GM12892 (cell line): ENCODE measurements at places on chromosomes 16 and 17.

DNA sequence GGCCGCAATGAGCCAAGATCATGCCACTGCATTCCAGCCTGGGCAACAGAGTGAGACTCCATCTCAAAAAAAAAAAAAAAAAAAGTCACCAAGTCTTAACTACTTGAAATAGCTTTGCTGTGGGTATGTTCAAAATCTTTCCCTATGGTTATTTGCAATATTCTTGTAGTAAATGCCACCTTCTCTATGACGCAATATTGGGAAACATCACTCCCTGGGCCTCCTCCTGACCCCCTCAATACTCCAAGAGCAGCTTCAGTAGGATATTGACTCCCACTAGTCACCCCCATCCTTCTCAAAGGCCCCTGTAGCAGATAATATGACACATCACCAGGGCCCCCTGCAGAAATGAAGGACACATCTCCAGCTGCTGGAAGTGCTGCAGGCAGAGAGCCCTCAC lies 137.8 kb downstream of the AIPL1 start:
- no peak for DNase-seq

DNA sequence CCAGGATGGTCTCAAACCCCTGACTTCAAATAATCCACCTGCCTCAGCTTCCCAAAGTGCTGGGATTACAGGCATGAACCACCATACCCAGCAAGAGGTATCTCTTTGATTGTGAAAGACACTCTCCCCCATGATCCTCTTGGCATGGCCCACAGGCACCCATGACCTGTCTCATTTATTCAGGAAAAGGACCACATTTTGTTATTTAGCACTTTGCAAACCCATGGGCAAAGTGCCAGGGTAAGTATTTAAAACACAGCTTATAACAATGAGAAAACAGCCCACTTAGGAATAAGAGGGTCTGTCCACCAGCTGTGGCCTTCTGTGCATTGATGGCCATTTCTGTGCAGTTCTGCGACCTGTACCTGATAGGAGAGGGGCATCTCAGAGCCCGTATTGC lies 12.8 kb upstream of the AKTIP start:
- DNase-seq: no peak

- no peak for DNase-seq
Observed at GRCh38 chr17:70171159-70171558, 1.8 kb downstream of the KCNJ2 start.

DNA sequence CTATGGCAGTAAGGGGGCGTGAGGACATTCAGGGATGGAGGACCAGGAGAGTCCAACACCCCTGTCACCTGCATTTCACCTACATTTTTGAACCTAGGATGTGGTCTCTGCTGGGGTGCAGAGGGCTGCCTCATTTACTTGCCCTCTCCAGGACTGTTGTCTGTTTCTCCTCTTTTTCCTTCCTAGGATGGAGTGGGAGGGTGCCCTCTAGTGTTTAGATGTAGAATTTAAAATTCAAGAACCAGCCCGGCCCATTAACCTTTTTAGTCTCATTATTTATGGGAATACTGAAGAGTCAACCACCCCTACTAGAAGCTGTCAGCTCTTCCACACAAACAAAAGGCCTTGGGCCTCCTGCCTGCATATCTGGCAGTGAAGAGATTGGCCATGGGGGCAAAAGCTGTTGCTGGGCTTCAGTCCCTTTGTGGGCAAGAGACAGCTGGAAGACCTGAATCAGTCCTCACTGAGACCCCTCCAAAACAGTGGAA lies 2.5 kb upstream of the STARD3 start:
- no peak for DNase-seq

DNA sequence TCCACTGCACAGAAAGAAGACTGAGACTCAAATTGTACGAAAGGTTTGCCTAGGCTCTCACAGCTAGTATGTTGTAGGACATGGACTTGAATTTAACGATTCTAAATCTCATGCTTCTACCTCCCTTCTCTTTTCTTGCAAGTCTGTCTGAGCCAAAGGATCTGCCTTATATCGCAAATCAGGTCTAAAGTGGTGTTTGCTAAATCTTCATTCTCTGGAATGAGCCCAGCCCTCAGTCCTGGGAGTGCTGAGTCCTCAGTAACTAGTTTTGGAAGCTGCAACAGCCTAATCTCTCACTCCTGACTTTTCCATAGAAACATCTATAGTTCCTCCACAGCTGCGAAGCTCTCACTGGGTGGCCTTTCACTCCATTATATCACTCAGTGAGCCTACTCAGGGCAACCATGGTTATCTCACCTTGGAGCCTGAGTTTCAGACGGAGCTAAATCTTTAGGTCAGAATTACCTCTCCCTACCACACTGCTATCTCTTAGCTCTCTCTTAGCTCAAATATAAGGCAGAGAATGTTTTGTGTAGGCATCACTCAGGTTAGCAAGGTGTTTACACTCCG lies 575.5 kb upstream of the C16orf82 start:
- DNase-seq: no peak

DNA sequence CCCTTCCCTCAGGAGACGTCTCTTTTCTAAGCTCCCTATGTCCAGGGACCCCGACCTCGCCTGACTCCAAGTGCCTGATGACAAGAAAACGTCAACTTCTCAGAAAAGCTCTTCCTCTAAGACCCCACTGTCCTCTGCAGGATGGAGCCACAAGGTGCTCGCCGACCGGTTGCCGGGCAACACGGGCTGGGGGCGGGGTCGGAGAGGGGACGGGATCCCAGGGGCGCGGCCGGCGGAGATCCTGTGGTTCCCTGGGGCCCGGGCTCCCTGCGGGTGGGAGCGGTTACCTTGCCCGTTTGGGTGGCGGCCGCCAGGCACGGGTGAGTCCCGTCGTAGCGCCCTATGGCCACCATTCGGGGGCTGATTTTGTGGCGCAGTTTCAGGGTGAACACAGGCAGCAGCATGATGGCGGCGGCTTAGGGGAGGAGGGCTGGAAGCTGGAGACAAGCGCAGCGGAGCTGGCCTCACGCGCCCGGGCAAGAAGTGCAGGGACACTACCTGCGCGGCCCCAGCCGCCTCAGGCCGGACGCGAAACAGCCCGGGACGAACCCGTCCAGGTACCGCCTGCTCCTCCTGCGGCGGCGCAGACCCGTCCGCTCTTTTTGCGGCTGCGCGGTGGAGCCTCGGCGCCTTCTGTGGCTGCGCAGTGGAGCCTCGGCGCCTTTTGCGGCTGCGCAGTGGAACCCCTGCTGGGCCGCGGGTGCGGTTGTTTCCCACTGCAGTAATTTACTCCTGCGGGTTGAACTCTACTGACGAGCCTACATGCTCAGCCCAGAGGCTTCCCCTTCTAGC lies at the start of gene BBS2:
Gene BBS2 (minus strand): TSS at position 566 of the 792 bp plus-strand sequence. CDS start 162 bp downstream, at position 404.
- DNase-seq: peak; percentile 86

GRCh38 chr17:15364615-15365014 lies 23.2 kb upstream of the TEKT3 start:
- DNase-seq: no peak

GRCh38 chr17:9330611-9331271 lies 244.9 kb downstream of the STX8 start:
- no peak for DNase-seq

DNA sequence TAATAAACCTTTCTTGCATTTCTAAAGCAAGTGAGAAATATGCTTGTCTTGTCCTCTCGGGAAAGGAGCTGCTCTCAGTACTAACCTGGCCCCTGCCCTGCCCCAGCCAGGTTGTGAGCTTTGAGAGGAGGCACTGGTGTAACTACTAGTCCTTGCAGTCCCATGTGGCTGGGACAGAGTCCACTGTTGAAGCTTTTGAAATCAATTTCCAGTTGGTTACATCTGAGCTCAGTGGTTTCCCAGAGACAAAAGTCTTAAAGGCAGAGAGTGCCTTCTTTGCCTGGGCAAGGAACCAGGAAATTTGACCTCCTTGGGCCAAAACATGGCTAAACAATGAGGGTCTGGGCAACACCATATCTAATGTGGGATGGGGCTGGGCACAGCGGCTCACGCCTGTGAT lies 48.7 kb downstream of the GSG1L start:
- no peak for DNase-seq

DNA sequence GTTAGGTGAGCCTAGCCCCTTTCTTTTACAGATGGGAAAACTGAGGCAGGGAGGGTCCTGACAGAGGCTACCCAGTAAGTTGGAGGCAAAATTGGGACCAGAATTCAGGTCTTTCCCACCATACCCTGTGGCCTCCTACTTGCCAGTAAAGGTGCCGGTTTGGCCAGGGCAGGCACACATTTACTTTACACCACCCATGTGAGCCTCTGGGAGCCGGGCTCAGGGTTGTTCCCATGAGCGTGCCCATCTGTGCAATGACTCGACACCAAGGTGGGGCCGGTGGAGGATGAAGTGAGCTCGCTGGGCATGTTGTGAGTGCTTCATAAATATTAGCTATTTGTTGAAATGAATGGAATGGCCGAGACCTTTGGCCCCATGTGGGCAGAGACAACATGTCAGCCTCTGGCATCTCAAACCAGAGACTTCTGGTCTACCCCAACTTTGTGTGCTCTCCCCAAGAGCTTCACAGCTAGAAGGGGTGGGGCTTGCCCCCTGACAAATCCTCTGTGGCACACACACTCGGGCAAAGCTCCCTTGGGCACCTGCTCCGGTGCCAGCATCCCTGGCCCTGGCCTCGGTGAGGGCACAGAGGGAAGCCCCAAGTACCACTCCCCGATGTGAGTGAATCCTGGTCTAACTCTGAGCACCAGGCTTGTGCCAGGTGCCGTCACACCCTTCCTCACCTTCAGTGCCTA lies 60.1 kb downstream of the SRCIN1 start:
- no peak for DNase-seq

GRCh38 chr17:43952351-43952723 lies 1.4 kb downstream of the PYY start:
- no peak for DNase-seq

GRCh38 chr17:77382966-77383612 lies 242.3 kb downstream of the SEC14L1 start:
- DNase-seq: no peak

DNA sequence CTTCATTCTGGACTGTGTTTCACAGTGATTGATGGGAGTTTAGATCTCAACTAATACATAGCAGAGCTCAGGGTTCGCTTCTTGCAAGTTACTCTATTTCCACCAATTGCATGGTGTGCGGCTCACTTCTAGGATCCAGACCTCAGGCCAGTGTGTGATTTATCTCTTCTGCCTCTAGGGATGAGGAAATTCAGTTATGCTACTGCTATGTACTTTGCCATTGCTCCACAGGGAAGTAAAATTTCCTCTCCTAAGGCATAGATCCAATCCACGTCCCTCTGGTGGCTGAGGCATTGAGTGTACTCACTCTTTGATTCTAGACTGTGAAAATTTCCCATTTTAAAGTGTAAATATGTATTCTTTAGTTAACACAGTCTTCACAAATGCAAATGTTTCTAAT lies 214.1 kb downstream of the HS3ST3B1 start:
- DNase-seq: no peak

- DNase-seq: no peak
Observed at GRCh38 chr16:12016291-12016947, 39.9 kb downstream of the SNX29 start.

DNA sequence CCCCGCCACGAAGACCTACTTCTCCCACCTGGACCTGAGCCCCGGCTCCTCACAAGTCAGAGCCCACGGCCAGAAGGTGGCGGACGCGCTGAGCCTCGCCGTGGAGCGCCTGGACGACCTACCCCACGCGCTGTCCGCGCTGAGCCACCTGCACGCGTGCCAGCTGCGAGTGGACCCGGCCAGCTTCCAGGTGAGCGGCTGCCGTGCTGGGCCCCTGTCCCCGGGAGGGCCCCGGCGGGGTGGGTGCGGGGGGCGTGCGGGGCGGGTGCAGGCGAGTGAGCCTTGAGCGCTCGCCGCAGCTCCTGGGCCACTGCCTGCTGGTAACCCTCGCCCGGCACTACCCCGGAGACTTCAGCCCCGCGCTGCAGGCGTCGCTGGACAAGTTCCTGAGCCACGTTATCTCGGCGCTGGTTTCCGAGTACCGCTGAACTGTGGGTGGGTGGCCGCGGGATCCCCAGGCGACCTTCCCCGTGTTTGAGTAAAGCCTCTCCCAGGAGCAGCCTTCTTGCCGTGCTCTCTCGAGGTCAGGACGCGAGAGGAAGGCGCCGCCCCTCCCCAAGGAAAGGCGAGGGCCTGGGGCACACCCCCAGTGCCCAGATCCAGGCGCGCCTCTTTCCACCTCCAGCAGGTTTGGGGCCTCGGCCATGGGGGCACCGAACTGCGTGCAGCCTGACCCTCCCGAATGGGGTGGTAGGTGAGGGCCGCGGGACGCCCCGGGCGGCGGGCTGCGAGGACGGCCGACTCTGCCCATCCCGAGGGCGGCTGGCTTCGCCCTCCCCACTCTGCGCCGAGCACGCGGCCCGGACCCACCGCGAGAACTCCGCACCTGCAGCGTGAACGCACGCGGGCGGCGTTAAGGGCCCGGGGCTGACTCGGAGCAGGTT lies 664 bp downstream of the HBQ1 start:
- peak; percentile 94 for DNase-seq

DNA sequence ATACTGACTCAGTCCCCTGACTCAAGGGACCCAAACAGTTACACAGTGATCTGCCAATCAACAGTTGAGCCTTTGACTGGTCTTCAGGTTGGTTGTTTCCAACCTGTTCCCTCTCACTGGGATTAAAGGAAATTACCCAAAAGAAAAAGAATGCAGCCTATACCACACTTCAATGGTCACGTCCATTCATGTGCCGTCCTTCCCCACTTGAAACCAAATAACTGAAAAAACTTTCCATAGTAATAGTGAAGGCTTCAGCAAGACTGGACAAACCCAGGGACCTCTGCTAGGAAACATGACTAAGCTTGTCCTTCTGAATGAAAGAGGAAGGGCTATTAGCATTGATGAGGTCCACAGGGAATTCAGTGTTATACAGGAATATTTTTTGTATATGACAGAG lies 30.6 kb downstream of the MRPS23 start:
- no peak for DNase-seq

DNA sequence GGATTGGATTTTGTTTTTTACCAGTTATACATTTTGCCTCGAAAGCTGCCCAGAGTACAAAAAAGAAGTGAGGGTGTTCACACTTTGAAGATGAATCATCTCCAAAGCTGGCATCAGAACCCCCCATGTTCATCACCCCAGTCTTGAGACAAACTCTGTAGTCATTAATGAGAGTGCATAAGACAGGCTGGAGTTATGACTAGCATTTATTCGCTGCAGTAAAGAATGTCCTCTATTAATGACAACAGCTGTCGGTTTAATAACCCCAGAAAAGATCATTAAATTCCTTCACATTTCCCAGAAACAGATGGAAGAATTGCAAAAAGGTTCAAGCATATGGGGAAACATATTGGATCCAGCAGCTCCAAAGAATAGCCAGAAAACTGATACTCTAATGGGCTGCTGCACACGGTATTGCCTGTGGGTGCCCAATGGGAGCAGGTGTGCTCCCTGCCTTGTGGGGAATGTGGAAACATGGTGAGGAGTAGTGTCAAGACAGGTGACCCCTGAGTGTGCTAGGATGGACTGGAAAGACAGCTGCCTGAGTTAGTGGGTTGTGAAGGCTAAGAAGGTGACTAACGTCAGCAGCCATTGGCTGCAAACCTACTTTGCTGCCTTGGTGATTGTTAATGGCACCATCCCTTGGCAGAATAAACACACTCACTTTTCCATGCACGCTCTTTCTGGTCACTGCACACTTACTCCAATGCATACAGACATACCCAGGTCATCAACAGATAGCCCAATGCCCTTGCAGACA lies 81.9 kb downstream of the AIPL1 start:
- DNase-seq: no peak
